ENCODE measurements at places on chromosomes 1 and 21. TPM values are rescaled to one million over a fixed set of nuclear protein-coding genes. Genes with fewer than 3 reads are reported as not detected.

Gene CD1D
- total RNA-seq, result 4.6 TPM

Gene C1orf185
- total RNA-seq, result not detected

Gene CRYAA
- total RNA-seq, result not detected

Gene HSD3B2
- 0.42 TPM for total RNA-seq

Gene TMEM81
- total RNA-seq, result 2.1 TPM

Gene PLA2G2A
- not detected for total RNA-seq

Gene FCMR
- not detected for total RNA-seq

Gene OLFML3
- total RNA-seq, result 16.0 TPM

Gene CTTNBP2NL
- total RNA-seq, result 6.4 TPM

Gene CFHR1
- 0.25 TPM for total RNA-seq

Gene S100B
- 0.21 TPM for total RNA-seq

Gene SKI
- 25.2 TPM for total RNA-seq

Gene FCRL3
- total RNA-seq, result not detected

Gene AKR7A3
- total RNA-seq, result 2.2 TPM

Gene SPATA17
- total RNA-seq, result 1.2 TPM

Gene FCGR2B
- total RNA-seq, result not detected

Gene OR2M3
- not detected for total RNA-seq

Gene RHBG
- total RNA-seq, result not detected

Gene KRTAP7-1
- not detected for total RNA-seq

Gene TSACC
- not detected for total RNA-seq

Gene TOR1AIP1
- 20.3 TPM for total RNA-seq

Gene SPATA46
- not detected for total RNA-seq

Gene C1orf94
- total RNA-seq, result not detected

Gene ZSWIM5
- 10.3 TPM for total RNA-seq

Gene ERICH3
- 0.14 TPM for total RNA-seq

Gene PTPN22
- total RNA-seq, result not detected

Gene SLAMF8
- not detected for total RNA-seq

Gene ARID4B
- total RNA-seq, result 74.6 TPM

Gene GRIK1
- 0.53 TPM for total RNA-seq
